Stimulated activated CD8-positive, alpha-beta memory T cell treated with anti-CD3 and anti-CD28 coated beads, Interleukin-7, amount 100 ng/mL, for 1 hour (primary cell): ENCODE measurements at places on chromosomes 13 and 19.

- DNase-seq, result no peak
These were observed 6.7 kb upstream of the PGPEP1 start for GRCh38 chr19:18333680-18334079.

- no peak for DNase-seq
These were observed 16.0 kb upstream of the KDM4B start for GRCh38 chr19:4952945-4953344.

- DNase-seq, result no peak
These were observed 194.8 kb downstream of the TEX29 start for GRCh38 chr13:111515307-111515617.

DNA sequence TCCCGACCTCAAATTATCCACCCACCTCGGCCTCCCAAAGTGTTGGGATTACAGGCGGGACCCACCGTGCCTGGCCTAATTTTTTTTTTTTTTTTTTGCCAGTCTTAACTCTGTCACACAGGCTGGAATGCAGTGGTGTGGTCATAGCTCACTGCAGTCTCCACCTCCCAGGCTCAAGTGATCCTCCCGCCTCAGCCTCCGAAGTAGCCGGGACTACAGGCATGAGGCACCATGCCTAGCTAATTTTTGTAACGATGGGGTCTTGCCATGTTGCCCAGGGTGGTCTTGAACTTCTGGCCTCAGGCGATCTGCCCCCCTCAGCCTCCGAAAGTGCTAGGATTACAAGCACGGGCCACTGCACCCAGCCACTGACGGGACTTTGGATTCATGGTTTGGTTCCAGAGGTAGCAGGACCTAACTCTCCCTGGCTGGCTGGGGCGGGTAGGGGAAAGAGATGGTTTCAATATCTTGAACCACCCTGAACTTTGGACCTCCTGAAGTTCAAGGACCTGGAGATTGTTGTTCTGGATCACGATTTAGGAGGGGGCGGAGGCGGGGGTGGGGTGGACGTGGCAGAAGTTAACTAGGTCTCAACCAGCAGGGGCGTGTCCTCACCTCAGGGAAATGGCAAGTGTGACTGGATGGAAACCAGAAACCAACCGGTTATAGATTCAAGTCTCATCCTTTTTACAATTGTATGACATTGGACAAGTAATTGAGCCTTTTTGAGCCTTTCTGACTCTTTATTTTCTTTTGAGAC, 40.8 kb downstream of the IER2 start:
- DNase-seq, result no peak

GRCh38 chr19:12946092-12946721, 545 bp downstream of the RAD23A start:
- DNase-seq, result no peak
